ENCODE measurements at places on chromosomes 2 and 18.

- no peak for DNase-seq
Observed at GRCh38 chr18:58545338-58546296, 83.3 kb downstream of the ALPK2 start.

DNA sequence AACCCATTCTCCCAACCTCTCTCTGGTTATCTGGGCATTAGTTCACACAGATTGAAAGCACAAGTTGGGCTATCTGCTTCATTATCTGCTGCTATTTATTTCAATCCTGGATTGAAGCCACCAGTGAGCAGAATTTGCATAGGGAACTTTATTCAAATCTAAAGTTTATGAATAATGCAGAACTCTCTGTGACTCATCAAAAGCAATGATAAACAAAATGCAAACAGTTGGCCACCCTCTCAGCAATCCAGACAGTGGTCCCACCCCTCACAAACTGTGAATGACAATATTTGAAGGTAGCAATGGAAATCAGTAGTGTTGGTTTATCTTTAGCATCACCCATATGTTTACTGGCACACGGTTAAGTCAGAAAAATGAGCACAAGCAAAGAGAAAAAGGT is 106.8 kb upstream of the TMEM178A start:
- DNase-seq: no peak

- no peak for DNase-seq
Observed at GRCh38 chr2:96661324-96661723, 18.8 kb downstream of the FER1L5 start.

DNA sequence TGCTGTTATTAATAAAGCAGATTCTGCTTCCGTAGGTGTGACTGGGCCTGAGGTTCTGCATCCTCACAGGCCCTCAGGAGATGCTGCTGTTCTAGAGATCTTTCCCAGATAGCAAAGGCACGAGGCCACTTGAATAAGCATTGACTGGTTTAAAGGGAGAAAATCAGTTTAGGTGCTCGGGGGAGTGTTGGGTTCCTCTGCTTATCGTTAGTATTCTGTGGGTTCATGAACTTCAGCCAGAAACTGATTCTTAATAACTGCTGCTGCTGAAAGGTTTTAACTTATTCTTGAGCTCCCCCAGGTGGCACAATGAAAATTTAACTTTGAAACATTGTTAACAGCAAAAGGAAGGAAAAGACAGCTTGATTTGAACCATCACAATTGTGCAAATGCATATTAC is 56.9 kb downstream of the ITGA6 start:
- DNase-seq: peak; percentile 44

DNA sequence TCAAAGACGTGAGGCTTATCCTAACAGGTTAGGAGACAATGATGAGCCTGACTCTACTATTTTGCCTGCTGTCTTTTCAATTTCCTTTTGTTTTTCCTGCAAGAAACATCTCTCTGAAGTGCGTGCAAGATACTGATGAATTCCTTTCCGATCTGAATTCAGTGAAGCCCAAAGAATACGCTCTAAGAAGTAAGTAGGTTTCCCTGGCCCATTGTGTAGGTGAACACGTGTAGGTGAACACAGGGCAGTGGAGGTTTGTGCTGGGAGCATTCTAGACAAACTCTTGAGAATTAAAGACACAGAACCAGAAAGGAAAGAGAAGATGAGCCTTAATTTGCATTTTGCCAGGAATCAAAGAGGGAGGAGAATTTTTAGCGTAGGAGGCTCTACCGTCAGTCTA is 132.0 kb downstream of the ZNF532 start:
- no peak for DNase-seq

GRCh38 chr2:109685453-109685852 is 71.3 kb downstream of the SOWAHC start:
- DNase-seq: no peak

DNA sequence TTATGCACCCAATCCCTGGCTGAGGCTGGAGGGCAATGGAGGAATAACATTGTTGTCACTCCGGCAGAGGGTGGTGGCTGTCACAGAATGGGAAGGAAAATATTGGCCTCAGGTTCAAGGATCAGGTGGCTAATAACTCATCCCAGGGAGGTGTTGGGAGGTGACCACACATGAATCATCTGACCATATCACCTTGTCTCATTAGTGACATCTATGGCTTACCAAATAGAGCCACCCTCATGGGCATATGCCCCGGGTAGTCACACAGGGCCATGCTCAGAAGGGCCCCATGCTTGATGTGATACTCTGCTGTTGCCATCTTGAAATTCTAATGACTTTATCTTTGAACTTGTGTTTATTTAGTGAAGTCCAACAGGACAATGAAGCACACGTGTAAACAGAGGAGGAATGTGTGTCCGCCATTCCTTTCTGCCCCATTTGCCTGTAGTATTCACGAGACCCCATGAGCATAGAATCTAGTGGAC is 27.5 kb upstream of the HK2 start:
- DNase-seq: no peak

DNA sequence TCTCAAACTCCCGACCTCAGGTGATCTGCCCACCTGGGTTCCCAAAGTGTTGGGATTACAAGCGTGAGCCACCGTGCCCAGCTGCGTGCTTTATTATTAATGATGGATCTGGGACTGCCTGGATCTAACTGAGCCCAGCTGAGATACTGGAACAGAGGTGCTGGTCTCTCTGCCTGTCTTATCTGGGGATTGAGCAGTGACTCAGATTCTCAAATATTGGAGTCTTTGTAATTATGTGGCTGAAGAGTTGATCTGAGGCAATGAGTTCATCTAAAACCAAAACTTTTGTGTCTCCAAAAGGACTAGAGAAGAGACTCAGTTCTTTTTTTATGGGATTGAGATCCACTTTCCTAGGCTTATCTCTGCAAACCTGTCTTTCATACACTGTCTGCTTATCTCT is 16.3 kb downstream of the PLEKHB2 start:
- no peak for DNase-seq

- no peak for DNase-seq
Observed at GRCh38 chr2:69222953-69223658, 163.9 kb downstream of the GFPT1 start.

DNA sequence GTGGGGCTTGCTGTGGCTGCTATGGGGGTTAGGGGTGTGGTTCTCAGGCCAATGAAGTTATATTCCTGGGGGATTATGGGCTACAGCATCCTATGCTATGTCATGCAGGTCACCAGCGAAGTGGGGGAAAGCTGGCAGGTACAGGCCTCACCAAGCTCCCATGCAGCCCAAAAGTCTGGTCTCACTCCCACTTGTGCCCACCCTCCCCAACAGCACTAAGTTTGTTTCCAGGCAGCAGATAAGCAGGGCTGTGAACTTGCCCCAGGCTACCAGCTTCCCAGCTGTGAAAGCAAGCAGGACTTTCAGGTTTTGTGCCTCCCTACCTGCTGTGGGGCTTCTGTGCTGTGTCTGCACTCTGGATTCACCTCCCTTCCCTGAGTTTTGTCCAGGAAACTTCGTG is 469.7 kb downstream of the CPS1 start:
- DNase-seq: no peak

DNA sequence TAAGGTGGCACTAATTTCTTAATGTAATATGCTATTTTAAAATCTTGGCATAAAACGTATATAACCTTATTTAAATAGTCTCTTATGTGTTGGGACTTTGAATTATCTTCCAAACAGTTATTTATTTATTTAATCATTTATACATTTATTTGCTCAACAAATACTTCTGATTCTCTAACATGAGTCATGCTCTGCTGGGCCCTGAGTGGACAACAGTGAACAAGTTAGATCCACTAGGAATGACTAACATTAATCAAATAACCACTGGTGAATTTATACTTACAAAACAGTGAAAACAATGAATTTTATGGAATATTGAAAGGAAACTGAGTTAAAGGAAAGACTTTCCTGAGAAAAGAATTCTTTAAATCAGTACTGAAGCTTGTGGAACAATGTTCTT is 1257.2 kb upstream of the CHAC2 start:
- no peak for DNase-seq

DNA sequence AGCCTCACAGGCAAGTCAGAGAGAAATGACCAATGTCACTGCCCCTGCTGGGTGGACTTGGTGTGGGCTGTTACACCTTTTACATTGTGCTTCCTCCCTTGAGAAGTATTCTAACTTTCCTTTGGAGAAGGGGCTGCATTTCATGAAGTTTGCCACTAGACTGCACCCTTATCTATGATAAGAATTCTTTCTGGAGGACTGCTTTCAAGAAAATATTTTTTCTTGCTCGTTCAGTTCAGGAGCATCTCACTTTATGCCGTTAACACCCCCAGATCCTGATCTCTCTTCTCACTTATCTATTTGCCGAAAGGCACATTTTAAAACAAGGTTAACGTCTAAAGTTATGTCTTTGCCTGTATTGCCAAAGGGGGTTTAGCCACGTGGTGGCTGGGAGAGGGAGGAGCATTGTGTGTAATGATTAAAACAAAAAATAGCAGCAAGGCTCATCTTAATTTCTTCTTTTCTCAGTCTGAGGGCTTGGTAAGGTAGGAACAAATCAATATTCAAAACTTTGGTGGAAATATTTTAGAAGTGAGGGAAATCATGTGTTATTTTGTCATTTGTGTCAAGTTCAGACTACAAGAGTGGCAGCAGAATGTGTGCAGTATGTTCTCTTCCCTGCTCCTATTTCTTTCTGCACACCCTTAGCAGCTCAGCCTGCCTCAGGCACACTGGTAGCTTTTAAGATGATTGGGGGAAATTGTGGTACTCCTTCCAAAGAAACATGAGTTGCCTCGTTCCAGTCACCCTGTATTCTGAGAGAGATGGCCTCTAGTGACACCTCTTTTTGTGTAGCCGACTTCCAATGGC is 1.6 kb upstream of the IGFBP5 start:
- DNase-seq: no peak

Measured in inflammatory macrophage (primary cell).